ENCODE measurements at places on chromosomes 1 and 21.

DNA sequence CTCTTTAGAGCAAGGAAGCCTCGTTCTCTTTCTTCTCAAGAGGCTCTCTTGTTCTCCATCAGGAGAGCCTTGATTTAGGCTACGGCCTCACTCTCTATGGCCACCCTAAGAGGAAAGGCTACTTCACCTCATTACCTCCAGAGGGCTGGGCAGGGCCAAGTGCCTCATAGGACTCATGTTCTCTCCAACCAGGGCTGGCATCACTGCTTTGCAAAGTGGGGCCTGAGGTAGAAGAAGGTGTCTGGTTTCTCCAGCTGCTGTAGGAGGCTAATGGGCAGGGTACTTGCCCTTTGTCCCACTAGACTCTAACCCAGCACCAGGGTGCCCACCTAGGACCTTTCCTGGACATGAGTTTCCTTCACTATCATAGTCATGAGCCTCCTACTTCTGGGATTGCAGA, 2.1 kb upstream of the ATXN7L2 start:
- no peak for DNase-seq

DNA sequence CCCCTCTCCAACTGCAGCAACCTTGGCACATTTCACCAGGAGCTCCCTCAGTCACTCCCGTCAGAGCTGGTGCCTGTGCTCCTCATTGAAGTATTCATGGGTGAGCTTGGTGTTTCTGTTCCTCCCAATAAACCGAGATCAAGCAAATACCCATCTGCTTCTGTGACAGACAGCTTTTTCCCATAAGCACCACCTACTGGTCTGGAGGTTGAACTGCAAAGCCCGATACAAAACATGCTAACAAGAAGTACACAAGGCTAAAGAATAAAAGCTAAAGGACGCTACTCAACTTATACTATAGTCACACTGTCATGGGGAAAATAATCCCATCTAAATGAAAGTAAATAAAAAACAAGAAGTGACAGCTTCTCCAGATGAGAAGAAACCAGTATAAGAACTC, 111.9 kb upstream of the C21orf91 start:
- DNase-seq, result no peak

- no peak for DNase-seq
These were observed 87.9 kb upstream of the HMCN1 start for GRCh38 chr1:185646202-185646683.

GRCh38 chr1:70290218-70290617, 64.3 kb downstream of the ANKRD13C start:
- no peak for DNase-seq

DNA sequence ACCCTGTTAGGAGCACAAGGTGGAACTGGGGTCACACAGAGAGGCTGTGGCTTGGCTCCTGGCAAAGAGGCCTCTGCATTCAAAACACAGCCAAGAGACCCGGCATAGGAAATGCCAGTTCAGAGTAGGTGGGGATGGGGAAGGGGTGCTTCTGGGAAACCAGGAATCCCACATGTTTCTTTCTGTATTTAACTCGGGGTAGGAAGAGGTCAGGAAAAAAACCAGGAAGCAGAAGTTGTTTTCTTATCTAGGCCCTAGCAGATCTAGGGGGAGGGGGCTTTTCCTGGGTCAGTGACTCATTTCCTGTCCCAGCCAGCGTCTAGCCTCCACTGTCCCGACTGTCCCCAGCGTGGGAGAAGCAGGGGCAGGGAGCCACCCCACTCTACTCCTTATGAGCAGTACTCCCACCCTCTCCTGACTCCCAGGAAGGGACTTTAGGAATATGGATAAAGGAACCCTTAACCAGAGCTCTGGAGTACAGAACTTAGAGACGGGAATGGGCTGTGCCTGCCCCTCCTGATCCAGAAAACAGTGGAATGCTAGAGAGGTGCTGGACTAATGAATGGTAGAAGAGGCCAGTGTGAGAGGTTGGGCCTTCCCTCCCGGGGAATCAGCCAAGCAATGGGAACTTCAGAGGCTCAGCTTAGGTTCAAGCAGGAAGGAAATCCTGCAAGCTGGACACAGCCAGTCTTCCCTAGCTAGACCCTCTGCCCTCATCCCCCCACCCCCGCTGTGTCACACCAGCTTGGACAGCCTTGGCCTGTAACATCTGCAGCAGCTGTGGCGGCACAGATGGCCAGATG, 5.7 kb downstream of the FHL3 start:
- peak; percentile 55 for DNase-seq

DNA sequence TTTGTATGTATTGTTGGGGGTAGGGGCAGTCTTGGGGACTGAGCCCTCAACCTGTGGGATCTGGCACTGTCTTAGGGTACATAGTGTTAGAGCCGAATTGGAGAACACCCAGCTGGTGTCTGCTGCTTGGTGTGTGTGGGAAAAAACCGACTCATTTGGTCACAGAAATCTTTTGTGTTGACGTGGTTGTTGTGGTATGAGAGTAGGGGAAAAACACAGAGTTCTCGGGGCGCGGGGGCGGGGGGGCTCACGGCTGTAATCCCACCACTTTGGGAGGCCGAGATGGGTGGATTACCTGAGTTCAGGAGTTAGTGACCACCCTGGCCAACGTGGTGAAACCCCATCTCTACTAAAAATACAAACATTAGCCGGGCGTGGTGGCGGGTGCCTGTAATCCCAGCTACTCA, 15.3 kb upstream of the SRSF10 start:
- DNase-seq, result no peak

GRCh38 chr1:81792184-81792583, 8.6 kb upstream of the ADGRL2 start:
- DNase-seq, result no peak

GRCh38 chr21:42513985-42514882, 582 bp downstream of the SLC37A1 start:
- peak; percentile 80 for DNase-seq

DNA sequence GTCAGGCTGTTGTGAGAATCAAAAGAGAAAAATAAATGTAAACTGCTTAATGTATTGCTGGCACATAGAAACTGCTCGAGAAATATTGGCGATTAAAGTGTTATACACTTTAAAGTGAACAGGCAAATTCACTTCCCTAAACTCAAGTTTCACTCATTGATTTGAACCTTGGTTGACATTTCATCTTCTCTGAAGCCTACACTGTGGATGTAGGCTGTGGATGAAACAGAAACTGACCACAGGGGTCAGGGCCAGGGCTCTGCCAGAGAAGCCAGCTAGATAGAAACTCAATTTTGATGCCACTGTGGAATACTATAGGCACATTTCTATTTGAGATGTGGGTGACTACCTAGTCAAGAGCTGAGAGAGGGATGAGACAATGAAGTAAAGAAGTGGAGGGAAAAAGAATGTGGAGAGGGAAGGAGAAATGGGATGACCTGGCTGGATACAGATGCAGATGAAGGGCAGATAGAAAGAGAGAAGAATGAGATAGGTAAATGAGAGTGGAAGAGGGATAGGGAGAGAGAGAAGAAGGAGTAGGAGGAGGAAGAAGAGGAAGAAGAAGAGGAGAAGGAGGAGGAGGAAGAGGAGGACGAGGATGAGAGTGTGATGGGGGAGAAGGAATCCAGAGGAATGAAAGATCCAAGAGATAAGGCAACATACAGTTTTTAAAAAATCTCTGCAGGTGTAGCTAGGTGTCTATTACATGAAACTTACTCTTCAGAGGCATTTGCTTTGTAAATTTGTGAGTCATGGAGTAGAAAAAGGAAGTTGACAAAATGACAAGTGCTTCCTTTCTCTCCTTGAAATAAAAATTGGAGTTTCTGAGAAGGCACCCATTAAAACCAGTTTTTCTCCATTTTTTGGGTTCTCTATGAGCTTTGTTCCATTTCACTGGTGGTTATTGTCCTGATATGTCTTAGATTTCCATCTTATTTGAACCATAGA, 17.4 kb upstream of the CD1D start:
- DNase-seq, result no peak

GRCh38 chr1:212630158-212630900, 21.8 kb downstream of the ATF3 start:
- no peak for DNase-seq

DNA sequence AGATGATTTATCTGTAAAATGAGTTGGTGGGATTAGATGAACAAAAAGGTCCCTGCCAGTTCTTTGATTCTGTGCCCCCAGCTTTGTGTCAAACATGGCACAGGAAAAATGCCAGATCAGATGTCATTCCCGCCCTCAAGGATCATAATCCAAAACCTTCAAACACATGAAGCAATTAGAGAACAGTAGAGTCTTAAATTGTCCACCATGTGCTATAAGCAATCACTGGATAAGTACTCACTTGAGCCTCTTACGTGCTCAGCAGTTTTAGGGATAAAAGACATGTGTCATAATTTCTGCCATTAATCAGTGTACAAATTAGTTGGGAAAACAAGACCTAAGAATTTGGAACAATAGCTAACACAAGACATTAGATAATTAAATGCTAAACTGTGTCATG, 15.4 kb upstream of the KIAA0040 start:
- no peak for DNase-seq

DNA sequence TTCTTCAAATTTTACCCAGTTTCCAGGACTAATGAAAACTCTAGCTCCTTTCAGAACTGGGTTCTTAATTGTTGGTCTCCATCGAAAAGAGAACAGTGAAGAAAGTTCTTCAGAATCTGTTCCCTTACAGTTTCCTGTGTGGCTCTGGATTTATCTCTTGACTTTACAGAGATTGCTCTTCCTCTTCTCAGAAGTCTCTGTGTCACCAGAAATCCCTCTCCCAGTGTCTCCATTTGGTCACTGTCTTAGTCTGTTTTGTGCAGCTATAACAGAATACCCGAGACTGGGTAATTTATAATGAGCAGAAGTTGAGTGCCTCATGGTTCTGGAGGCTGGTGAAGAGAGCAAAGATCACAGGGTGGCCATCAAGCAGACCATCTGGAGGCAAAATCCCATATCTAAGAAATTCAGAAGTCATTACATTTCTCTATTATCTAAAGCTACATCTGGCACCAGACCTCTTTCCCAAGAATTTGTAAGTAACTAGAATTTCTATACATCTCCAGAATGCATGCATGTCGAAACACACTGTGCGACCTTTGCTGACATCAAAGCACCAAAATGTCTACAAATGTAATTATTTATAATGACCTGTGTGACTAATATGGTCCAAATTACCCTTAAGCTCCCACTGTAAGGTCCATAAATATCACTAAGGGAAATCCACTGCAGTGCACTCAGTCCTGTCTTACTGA, 65.4 kb upstream of the KRTAP19-8 start:
- DNase-seq, result no peak

GRCh38 chr1:157001304-157001703, 44.2 kb downstream of the ARHGEF11 start:
- peak; percentile 30 for DNase-seq

- no peak for DNase-seq
These were observed 459.2 kb upstream of the PKN2 start for GRCh38 chr1:88224906-88225305.

- DNase-seq, result no peak
These were observed at the start of gene NEGR1 for GRCh38 chr1:72282271-72283021. TSS of gene NEGR1 (minus strand) at chr1:72282539.

DNA sequence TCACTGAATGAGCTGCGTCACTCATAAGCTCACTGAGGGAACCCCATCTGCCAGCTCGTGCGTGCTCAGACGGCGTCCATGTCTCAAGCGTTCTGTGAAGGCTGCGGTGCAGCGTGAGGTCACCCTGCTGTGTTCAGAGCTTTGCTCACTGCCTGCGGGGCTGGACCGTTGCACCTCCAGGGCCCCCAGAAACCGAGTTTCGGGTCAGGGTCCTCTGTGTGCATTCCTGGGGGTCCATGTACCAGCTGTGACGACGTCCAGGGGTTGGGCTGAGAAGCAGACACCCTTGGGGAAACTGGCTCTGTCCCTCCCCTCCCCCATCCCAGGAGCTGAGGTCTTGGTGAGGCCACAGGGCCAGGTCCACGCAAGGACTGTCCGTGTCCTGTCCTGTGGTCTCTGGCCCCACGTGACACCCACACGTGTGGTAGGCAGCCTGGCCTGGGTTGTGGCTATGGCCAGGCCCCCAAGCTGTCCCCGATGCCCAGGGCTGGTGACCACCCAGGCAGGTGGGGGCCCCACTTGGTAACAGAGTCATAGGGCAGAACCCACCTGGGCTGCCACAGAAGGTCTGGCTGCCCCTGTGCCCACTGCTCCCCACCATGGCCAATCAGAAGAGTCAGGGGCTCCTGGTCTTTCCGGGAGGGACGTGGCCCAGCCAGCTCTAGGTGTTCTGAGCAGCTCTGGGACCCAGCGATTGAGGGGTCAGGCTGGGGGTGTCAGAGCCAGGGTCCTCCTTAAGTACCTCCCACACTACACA, 24.4 kb downstream of the FTCD start:
- DNase-seq, result no peak

DNA sequence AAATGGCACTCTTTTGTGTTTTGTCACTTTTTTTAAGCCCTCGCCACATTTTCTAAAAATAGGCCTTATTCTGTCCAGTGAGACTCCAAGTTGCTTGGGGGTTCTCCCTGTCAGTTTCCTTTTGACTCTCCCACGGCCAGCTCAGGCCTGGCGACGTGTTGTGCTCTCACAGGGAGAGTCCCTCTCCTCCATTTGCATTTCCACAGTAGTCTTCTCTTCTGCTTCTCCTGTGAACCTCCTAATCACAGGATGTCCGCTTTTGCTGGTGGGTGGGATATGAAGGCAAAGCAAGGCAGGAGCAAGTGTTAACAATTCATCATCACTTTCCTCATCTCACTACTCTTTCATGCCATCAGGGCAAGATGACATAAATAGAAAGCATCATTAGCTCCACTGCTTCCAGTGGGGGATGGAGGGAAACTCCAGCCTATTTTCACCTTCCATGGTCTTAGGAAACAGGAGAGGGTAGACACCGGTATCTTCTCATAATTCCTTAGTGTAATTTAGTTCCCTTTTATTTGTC, 99.8 kb downstream of the INTS7 start:
- DNase-seq, result no peak

DNA sequence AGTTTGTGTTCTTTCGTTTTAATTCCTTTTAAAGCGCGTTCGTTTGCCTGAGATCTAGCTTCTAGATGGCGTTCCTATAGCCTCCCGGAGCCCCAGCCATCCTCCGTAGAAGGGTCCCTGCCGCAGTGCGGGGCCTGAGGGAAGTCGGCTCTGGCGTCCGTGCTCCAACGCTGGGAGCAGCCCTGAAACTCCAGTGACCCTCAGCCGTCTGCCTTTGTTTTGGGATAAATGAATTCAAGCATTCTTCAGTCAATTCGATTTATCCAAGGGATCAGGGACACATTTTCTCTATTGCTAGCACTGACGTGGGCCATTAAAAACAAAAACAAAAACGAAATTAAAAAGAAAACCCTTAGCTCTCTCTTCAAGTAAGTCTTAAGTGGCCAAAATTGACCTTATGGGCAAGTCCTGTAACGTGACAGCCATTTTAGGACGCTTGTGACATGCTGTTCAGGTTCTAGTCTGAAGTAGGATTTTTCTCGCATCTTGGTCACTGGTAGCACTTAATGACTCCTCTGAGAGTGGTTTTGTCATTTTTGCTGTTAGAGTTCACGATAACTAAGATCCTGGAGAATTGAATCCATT, 742 bp upstream of the HSPA13 start:
- DNase-seq, result no peak

GRCh38 chr1:183881387-183882131, 76.6 kb downstream of the RGL1 start:
- DNase-seq, result peak; percentile 33

DNA sequence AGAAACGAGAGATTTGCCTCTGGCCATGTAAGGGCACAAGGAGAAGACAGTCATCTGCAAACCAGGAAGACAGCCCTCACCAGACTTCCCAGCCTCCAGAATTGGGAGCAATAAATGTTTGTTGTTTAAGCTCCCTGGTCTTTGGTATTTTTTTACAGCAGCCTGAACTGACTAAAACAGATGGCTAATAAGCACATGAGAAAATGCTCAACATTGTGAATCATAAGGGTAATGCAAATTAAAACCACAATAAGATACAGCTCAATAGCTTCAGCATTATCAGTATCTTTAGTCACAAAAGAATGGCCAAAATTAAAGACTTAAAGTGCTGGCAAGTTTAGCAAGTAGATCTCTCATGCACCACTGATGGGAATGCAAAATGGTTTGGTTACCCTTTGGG, 11.7 kb downstream of the UBE2G2 start:
- DNase-seq, result no peak
